ENCODE measurements at places on chromosomes 3 and 15. TPM values are rescaled to one million over a fixed set of nuclear protein-coding genes. Genes with fewer than 3 reads are reported as not detected.

- no peak for DNase-seq
Measured at GRCh38 chr3:111810909-111811308, 48.2 kb upstream of the PHLDB2 start.

DNA sequence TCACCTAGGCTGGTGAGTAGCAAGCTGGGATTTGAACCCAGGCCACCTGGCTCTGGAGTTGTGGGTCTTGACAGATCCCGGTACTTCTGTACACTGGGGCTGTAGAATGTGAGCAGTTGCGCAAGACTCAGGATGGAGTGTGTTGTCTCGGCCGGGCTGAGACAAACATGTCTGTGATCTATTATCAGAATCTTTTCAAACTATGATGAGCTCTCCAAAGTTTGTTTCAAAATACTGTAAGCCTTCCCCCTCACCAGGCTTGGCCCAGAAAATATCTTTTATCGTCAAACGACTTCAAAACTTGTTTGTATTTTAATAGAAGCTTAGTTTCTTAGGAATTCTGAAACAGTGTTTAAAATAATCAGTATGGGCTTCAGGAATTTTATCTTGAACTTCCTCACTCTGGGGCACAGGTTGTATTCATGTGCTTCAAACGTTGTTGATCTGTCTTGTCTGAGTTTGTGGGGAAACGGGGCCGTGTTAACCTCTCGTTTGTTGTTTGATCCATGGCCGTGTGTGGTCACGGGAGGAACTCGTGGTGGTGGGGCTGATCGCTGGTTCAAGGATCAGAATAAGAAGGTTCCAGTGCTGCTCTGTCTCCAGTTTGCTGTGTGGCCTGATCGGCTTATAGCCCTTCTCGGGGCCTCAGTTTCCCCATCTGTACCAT, 40.3 kb upstream of the TFRC start:
- peak; percentile 51 for DNase-seq

CHRM5 gene
- not detected for polyA plus RNA-seq

MCF2L2 gene
- not detected for polyA plus RNA-seq

GRCh38 chr3:37224879-37225278, 50.5 kb upstream of the LRRFIP2 start:
- DNase-seq = no peak

GRCh38 chr3:69012100-69012799, 1.2 kb downstream of the EOGT start:
- DNase-seq = no peak

DNA sequence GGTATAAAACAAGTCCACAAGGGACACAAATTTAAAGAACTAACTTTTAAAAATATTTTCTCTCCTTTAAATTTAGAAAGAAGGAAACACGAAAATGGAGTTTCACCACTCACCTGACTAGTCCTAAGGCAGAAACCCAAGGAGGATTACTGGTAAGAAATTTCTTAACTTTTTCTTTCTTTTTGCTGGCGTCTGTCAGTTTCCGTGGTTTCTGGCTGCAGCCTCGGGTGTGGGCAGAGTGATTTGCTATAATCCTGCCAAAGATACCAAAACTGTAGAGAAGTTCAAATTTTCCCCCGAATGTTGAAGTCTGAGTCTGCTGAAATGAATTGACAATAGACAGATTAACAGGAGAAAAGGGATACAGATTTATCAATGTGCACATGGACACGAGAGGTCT, 843.6 kb upstream of the ALCAM start:
- no peak for DNase-seq

OCA2 gene
- polyA plus RNA-seq = not detected

PRICKLE2 gene
- polyA plus RNA-seq = not detected

NGRN gene
- polyA plus RNA-seq = 20.3 TPM

GHSR gene
- polyA plus RNA-seq = not detected

GOLGA8J gene
- not detected for polyA plus RNA-seq

DNA sequence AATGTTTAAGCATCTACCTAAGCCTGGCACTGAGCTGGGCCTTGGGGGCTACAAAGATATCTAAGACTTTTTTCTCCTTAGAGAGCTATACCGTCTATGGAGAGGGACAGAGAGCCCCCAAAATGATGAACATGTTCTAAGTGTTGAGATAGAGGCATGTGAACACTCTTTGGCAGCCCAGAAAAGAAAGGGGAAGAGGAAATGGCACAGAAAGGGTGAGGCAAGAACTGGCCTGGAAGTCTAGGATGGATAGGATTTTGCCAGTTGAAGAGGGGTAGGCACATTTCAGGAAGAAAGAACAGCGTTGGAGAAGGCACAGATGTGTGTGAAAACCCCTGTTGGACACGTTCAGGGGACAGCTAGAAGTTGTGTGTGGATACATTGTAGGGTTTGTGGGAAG, 276.2 kb upstream of the LRRFIP2 start:
- DNase-seq = no peak

- DNase-seq = no peak
Measured at GRCh38 chr15:89630260-89630659, 25.0 kb downstream of the KIF7 start.

GRCh38 chr15:35182841-35183479, 97.9 kb upstream of the NANOGP8 start:
- no peak for DNase-seq

GRCh38 chr3:99543796-99544195, 94.6 kb upstream of the COL8A1 start:
- DNase-seq = no peak

- no peak for DNase-seq
Measured at GRCh38 chr3:19348941-19349564, 200.7 kb downstream of the KCNH8 start.

GRCh38 chr3:86563400-86563970, 427.5 kb downstream of the VGLL3 start:
- DNase-seq = no peak

SLCO2A1 gene
- polyA plus RNA-seq = not detected

DNA sequence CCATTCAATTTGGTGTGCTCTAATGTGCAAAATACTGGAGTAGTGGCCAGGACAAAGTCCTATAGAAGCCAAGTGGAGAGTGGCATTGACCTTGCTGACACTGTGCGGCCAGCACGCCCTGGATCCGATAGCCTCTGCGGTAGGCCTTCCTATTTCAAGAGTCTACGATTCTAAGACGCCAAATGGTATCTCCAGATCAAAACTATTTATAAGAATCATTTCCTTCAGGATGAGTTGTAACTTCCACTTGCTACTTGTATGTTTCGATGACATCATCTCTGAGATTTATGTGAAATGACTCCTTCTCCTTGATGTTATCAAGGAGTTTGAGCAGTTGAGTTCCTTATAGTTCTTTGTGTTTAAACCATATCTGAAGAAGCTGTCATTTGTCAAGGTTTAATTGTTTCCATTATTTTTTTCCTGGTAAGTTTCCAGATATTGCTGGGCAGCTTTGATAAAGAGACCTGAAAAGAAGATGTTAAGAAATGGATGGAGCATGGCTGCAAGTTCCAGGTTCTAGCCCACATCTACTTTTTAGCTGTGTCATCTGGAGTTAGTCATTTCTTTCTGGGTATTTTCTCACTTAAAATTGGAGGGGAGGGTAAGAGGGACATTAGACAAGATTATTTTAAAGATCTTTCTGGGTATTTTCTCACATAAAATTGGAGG, 71.8 kb downstream of the TMEM44 start:
- DNase-seq = peak; percentile 55

GRCh38 chr3:195183071-195183776, 87.7 kb downstream of the XXYLT1 start:
- DNase-seq = no peak

C3orf20 gene
- 0.11 TPM for polyA plus RNA-seq

GRCh38 chr3:136343873-136344555, 93.9 kb downstream of the PCCB start:
- DNase-seq = no peak

POPDC2 gene
- polyA plus RNA-seq = 0.63 TPM

GRCh38 chr3:183122257-183122932, 23.1 kb upstream of the MCCC1 start:
- DNase-seq = peak; percentile 51

DNAJA4 gene
- 2.4 TPM for polyA plus RNA-seq

GRCh38 chr3:161322781-161323568, 48.3 kb downstream of the SPTSSB start:
- no peak for DNase-seq

DNA sequence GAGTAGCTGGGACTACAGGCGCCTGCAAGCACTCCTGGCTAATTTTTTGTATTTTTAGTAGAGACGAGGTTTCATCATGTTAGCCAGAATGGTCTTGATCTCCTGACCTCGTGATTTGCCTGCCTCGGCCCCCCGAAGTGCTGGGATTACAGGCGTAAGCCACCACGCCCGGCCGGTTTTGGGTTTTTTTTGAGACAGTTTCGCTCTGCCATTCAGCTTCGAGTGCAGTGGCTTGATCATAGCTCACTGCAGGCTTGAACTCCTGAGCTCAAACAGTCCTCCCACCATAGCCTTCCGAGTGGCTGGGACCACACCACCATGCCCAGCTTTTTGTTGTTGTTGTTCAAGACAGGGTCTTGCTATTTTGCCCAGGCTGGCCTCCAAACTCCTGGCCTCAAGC, 16.0 kb upstream of the SCAP start:
- no peak for DNase-seq

DNA sequence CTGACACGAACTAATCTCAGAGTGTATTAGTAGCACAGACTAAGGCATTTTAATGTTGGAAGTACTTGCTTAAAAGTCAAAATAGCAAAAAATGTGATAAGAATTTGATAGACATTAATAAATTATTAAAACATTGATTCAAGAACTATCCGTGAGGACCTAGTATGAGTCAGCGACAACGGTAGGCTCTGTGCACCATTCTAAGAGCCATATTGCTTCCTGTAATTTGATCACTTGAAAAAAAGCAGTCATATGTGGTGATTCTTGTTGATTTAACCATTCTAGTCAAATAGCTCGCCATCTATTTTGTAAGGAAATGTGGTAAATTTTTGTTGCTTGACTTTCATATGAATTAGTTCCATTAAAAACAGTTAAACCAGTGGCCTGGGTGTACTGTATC, 534.9 kb upstream of the ARRDC4 start:
- no peak for DNase-seq

DNA sequence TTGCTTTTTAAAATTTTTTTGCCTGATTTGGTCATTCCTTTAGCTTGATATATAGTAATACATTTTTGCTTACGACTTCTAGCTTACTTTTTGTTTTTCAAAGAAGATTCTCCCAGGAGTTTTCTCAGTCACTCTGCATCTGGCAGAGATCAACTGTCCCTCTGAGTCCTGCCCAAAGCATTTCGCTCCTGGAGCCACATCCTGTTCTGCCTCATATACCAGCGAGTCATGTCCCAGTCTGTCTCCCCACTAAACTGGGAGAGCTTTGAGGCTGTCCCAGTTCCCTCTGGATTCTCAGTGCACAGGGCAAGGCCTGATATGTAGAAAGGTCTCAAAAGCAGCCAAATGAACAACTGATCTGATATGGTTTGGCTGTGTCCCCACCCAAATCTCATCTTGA, 326.3 kb downstream of the ARRDC4 start:
- no peak for DNase-seq

- no peak for DNase-seq
Measured at GRCh38 chr15:56987286-56987685, 68.8 kb downstream of the TCF12 start.

TUSC2 gene
- polyA plus RNA-seq = 22.6 TPM

GRCh38 chr3:34312684-34313083, 514.3 kb downstream of the PDCD6IP start:
- DNase-seq = no peak

GRCh38 chr3:116717566-116717965, 8.0 kb downstream of the TUSC7 start:
- DNase-seq = no peak

DNA sequence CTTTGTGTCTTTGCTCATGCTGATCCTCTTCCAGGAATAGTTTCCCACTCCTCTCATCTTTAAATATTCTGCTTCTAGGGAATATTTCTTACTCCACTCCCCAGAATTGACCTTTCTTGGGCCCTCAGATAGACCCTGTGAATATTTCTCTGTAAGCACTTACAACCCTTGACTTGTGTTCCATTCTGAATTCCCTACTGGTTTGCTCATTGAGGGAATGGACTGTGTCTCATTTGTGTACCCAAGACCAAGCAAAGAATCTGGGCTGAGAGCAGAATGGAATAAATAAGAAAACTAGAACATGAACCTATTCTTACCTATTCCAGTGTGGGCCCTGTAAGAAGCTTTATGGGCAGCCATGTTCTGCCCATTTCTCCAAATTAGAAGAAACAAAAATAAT, 72.7 kb upstream of the TSPAN3 start:
- DNase-seq = no peak

RASL12 gene
- polyA plus RNA-seq = not detected

IL17RB gene
- 0.13 TPM for polyA plus RNA-seq

DNA sequence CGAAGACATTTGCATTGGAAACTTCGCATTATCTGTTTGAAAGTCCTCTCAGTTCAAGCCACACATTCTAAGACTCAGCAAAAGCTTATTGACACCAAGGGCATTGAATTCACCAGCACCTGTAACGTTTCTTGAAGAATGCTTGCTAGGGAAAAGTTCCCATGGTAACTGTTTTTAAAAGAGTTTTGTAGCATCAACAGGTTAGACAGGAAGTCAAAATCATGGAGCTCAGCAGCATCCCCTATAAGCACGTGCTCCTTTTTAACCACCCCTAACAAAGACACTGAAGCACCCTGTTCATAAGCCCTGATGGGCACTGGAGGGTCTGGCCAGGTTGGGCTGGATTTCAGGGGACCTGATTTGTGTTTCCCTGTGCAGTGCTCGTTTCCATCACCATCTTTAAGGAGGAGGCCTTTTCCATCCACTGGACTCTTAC, 229.7 kb upstream of the BHLHE40 start:
- no peak for DNase-seq

- no peak for DNase-seq
Measured at GRCh38 chr15:72184165-72184811, 13.3 kb downstream of the GRAMD2A start.

LRRC34 gene
- 0.25 TPM for polyA plus RNA-seq

CCNB2 gene
- polyA plus RNA-seq = 0.13 TPM

GRCh38 chr15:74793135-74794028, 11.5 kb downstream of the CSK start:
- peak; percentile 74 for DNase-seq

DNA sequence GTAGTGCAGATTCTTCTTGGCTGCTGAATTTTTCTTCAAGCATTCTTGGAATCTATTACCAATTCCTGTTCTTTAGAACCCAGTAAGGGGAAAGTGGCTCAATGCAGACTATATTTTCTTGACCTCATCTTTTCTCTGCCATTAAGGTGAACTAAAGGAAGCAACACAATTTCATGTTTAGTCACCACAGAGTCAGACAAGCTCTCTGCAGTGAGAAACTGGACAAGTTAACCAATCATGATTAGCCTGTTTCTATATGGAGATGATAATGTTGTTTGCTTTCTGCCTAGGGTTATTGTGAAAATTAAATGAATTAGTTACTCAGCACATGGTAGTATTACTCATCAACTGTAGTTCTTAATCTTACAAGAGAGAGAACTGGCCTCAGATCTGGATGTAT, 1075.1 kb downstream of the AGBL1 start:
- DNase-seq = no peak

GRCh38 chr3:82354228-82354627, 592.8 kb upstream of the GBE1 start:
- DNase-seq = no peak

PP2D1 gene
- polyA plus RNA-seq = not detected

- DNase-seq = peak; percentile 85
Measured at GRCh38 chr3:58052373-58053273, 44.4 kb downstream of the FLNB start.

DZIP1L gene
- polyA plus RNA-seq = 1.1 TPM

- DNase-seq = no peak
Measured at GRCh38 chr3:69218079-69218478, 95.7 kb upstream of the LMOD3 start.
